ENCODE measurements at places on chromosomes 1 and 21.

DNA sequence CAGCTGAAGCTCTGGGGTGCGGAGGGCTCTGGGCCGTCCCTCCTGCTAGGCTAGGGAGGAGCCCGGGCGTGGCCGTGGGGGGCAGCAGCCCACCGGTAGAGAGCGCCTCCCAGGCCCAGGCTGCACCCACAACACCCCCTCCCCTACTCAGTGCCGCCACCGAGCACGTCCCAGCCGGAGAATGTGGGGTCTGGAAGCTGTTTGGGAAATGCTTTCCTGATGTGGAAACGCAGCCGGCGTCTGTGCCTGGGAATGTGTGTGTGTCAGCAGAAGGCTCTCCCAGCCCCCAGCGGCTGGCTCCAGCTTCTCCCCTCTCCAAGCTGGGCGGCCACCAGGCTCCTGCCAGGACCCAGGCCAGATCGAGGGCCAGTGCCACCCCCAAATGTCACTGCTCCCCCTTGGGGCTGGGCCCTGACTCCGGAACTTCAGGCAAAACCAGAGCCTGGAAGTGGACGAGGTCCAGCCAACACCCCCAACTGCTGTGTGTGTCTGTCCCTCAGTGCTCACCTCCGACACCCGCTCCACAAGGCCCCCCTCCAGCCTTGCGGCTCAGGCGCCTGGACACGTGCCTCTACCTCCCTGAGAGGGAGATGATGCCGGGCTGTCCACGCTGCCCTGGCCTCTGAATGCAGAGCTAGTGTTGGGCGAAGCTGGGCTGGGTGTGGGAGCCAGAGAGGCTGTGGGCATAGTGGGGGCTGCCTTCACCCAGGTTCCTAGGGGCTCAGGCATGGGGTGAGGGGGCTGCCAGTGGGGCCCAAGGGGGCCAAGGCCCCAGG, 74.7 kb downstream of the MEGF6 start:
- DNase-seq = no peak

- DNase-seq = no peak
These were observed 125.8 kb downstream of the XPR1 start for GRCh38 chr1:180757657-180758056.

- no peak for DNase-seq
These were observed 5.4 kb downstream of the HECTD3 start for GRCh38 chr1:45005761-45006160.

GRCh38 chr1:173297798-173298391, 90.8 kb upstream of the TNFSF4 start:
- DNase-seq = no peak

DNA sequence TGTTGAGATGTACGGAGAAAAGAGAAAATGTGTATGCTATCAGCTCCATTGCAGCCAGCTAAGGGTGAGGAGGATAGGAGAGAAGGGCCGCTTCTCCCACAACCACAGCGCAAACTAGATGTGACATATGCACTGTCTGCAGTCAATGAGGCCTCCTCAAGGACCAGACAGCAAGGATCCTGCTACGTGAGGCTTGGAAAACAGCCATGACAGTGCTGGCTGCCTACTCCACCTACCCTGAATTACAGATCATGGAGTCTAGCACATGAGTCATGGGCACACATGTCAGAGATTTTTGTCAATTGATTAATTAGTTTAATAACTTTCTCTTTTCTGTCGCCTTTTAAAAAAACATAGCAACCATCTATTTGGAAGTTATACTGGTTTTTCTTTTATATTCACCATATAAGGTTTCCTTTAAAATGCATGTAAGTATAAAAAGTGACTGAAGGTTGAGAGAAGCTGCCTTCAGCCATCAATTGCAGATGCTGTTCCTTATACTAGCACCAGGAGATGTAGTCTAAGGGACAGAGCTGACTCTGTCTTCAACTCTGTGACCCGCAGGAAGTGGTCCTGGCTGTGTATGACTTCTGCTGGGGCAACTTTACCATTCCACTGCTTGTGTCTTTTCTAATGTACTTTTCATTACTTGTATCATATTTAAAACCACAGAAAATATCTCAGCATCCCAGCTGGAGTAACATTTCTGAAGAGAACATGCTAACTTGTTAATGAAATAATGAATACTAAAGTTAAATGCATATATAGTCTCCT, 3.1 kb downstream of the VPS26C start:
- DNase-seq = no peak

GRCh38 chr1:196466654-196467053, 141.6 kb downstream of the KCNT2 start:
- no peak for DNase-seq

- DNase-seq = no peak
These were observed 2.0 kb downstream of the IFI16 start for GRCh38 chr1:159011751-159012150.

- DNase-seq = peak; percentile 24
These were observed 4.4 kb upstream of the C2CD2 start for GRCh38 chr21:41957991-41958766.

DNA sequence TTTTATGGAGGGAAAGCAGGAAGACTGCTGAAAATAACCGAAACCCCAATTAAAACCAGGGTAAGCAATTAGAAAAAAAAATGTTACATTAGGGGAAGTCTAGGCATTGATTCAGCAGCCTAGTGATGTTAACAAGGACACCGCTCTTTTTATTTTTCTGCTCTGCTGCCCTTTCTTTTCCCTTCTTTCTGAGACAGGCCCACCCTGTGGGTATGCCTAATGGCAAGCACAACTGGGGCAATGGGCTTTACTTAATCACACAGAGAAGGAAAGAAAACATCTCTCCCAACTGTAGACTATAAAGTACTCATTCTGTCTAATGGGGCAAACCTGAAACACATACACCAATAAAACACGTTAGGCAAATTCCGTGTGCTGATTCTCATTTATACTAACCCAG, 69.6 kb downstream of the GBP6 start:
- DNase-seq = no peak

- DNase-seq = no peak
These were observed 224.2 kb downstream of the DISC1 start for GRCh38 chr1:231850786-231851185.

DNA sequence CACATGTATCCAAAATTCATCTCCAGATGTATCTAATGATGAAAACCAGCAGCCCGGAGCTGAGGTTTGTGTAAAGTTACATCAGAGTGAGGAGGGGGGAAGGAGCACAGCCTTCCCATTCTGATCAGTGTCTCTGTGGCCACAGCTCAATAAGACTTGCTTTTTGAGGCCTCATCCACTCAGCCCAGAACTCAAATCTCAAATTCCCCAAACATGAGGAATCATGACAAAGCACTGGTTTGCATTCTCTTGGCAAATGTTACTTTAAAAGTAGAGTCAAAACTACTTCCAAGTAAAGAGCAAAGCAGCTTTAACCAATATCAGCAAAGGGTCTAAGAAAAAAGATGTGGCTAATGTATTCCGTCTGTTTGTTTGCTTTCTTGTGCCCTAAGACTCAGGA, 30.9 kb downstream of the CCN1 start:
- no peak for DNase-seq

All from midbrain (tissue), 1 donor.